ENCODE measurements at places on chromosomes 12 and 14. TPM values are rescaled to one million over a fixed set of nuclear protein-coding genes. Genes with fewer than 3 reads are reported as not detected.

TMEM132C gene
- 0.22 TPM for total RNA-seq

ULK1 gene
- total RNA-seq: 57.2 TPM

TMPRSS12 gene
- not detected for total RNA-seq

SCNN1A gene
- total RNA-seq: 104 TPM

KCNH5 gene
- total RNA-seq: 0.09 TPM

CD163 gene
- total RNA-seq: 0.09 TPM

MAGOHB gene
- 64.5 TPM for total RNA-seq

PRB2 gene
- not detected for total RNA-seq

ITGB7 gene
- total RNA-seq: 0.26 TPM

CAPRIN2 gene
- total RNA-seq: 123 TPM

LAG3 gene
- 1.7 TPM for total RNA-seq

SPPL3 gene
- 46.3 TPM for total RNA-seq

GPR68 gene
- total RNA-seq: 0.33 TPM

TAS2R14 gene
- 2.1 TPM for total RNA-seq

TAS2R46 gene
- total RNA-seq: 0.88 TPM

GALNT16 gene
- 2.3 TPM for total RNA-seq

ACSM4 gene
- not detected for total RNA-seq

IL23A gene
- 1.5 TPM for total RNA-seq

DAO gene
- not detected for total RNA-seq

SRRM4 gene
- 1.1 TPM for total RNA-seq

BAZ1A gene
- 17.8 TPM for total RNA-seq

KSR2 gene
- 1.3 TPM for total RNA-seq

TEX22 gene
- total RNA-seq: 0.83 TPM

GPR162 gene
- 4.6 TPM for total RNA-seq

RASSF9 gene
- 0.04 TPM for total RNA-seq

C12orf42 gene
- not detected for total RNA-seq

RIPK3 gene
- total RNA-seq: not detected

GUCY2C gene
- total RNA-seq: 1.3 TPM

TAS2R13 gene
- total RNA-seq: 0.75 TPM

INHBC gene
- total RNA-seq: not detected

STAT2 gene
- 47.8 TPM for total RNA-seq

TEX52 gene
- 0.20 TPM for total RNA-seq

ARMH4 gene
- total RNA-seq: 42.6 TPM

AKAP6 gene
- 1.1 TPM for total RNA-seq

SYNDIG1L gene
- total RNA-seq: 0.22 TPM
